ENCODE measurements at places on chromosomes 16 and 17. TPM values are rescaled to one million over a fixed set of nuclear protein-coding genes. Genes with fewer than 3 reads are reported as not detected.

DNA sequence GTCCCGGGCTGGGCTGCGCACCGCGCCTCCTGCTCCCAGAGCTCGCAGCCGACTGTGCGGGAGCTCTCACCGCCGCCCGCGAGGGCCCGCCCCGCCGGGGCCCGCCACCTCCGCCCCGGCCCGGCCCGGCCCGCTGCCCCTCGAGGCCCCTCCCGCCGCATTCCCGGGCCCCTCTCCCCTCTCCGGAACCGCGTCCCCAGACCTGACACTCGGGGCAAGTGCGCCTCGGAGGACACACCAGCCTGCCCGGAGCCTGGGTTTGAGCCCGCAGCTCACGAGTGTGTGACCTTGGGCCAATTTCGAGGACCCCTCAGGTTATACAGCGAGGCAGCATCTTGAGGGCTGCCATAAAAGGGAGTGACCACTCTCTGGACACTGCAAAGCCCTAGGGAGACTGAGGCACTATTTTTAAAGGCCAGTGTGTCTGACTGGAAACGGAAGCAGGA, 2.0 kb upstream of the GRIN2C start:
- DNase-seq, result no peak

RNF222 gene
- polyA plus RNA-seq, result not detected

DNA sequence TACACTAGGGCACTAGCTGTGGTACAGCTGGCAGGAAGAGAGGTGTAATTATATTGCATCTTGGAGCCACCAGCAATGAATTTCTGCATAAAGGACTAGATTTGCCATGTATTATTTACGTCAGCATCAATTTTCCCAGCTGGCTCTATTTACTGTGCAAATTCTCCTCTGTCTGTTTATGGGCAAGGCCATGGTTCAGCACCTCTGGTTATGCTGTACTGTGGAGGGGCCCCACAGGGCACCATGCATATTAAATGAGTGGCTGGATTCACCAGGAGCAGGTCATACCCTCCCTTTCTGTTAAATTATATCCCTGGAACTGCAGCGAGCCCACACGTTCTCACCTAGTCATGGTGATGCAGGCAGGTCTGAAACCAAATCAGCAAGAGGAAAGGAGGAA, 19.8 kb downstream of the RAD51D start:
- DNase-seq, result no peak

GRCh38 chr17:58281511-58282011, 826 bp upstream of the MPO start:
- DNase-seq, result no peak

DNAH17 gene
- 2.2 TPM for polyA plus RNA-seq

SLC43A2 gene
- 28.4 TPM for polyA plus RNA-seq

- no peak for DNase-seq
Measured at GRCh38 chr16:79163691-79164387, 436.7 kb downstream of the MAF start.

ZDHHC1 gene
- 18.0 TPM for polyA plus RNA-seq

EPN3 gene
- 12.4 TPM for polyA plus RNA-seq

DNA sequence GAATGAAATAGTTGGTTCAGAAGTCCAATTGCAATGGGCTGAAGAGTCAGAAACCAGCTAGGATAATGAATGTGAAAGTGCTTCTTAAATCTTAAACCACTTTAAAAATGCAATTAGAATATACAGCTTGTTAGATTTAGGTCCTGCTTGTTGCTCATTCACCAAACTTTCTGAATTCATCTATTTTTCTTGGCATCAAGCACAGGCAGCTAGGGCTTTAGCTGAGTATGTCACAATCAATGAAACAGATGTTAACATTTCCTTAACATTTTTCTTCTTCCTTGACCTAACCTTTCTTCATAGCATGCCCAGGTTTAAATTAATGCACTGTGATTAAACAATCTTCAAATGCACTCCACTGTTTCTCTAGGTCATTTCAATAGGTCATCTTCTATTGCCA, 14.4 kb downstream of the KIF2B start:
- DNase-seq, result no peak

FOXL1 gene
- 15.0 TPM for polyA plus RNA-seq

DNA sequence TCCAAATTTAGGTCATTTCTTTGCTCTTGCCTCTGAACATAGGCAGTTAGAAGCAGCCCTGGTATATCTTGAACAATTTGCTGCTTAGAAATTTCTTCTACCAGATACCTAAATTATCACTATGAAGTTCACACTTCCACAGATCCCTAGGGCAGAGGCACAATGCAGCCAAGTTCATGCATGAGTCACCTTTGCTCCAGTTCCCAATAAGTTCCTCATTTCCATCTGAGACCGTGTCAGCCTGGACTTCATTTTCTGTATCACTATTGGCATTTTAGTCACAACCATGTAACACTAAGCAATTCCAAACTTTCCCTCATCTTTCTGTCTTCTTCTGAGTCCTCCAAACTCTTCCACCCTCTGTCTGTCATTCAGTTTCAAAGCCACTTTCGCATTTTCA, 45.0 kb downstream of the KCNJ16 start:
- no peak for DNase-seq

ADAT1 gene
- 59.5 TPM for polyA plus RNA-seq

GRCh38 chr16:4913774-4914525, 23.0 kb downstream of the PPL start:
- no peak for DNase-seq

DNA sequence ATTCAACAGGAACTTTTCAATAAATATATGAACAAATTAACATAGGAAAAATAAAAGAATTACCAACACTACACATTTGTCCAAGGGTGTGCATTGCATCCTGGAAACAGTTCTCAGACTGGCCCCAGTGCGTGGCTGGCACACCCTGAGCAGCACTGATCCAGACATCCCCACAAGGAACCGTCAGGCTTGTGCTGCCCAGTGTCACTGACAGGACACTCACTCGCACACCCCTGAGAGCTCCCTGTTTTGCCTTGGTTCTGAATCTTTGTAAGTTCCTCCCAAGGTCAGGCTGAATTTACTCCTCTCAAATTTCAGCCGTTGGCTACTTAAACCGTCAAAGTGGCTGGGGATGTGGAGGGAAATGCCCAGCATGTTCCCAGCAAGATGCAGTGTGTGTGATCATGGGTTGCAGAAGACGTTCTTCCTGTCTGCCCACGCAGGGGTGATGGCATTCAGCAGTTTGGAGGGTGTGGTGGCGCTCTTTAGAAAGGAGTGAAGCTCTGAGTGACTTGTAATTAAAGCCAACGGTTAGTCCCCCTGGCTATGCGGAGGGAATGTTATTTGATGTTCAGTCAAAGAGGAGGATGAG, 1.7 kb downstream of the MT2A start:
- no peak for DNase-seq

DNA sequence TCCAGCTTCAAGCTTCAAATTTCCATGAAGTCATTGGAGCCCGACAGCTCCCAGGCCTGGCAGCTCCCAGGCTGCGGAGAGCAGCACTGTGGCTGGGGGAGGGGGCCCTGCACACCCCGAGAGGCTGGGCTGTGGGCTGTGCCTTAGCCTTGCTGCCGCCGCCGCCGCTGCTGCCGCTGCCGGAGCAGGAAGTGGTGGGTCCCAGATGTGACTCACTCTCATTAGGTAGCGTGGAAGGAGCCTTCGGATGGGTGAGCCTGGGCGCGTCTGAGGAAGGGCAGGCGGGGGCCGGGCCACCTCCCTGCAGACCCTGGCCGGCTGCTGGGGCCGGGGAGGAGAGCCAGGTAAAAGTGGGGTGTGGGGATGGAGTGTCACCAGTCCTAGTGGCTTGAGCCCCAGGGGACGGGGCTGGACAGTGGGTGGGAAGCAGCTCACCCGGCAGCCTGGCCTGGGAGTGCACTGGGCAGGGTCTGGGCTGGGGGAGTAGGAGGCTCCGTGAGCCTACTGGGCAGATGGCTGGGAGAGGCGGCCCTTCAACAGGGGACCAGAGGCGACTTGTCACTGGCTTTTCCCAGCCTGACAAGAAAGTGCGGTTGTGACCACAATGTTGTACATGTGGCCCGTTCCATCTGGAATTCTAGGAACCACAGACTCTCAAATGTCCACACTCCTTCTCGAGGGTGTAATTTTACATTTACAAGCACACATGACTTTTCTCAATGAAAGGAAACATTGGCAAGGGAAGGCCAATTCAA, at the start of gene ADCY7:
TSS of gene ADCY7 (plus strand) at position 215 of the 755 bp plus-strand sequence. CDS start 21,629 bp downstream, outside the sequence.
- no peak for DNase-seq

NXPH3 gene
- polyA plus RNA-seq, result 1.0 TPM

- DNase-seq, result no peak
Measured at GRCh38 chr16:52474679-52475078, 72.3 kb downstream of the TOX3 start.

TBC1D3H gene
- not detected for polyA plus RNA-seq

- DNase-seq, result no peak
Measured at GRCh38 chr16:22304411-22304810, 7.2 kb downstream of the POLR3E start.

GRCh38 chr17:68600931-68601564, at the start of gene FAM20A:
Gene FAM20A (minus strand): TSS chr17:68601367. CDS start chr17:68600666, 701 bp downstream.
- no peak for DNase-seq

DNA sequence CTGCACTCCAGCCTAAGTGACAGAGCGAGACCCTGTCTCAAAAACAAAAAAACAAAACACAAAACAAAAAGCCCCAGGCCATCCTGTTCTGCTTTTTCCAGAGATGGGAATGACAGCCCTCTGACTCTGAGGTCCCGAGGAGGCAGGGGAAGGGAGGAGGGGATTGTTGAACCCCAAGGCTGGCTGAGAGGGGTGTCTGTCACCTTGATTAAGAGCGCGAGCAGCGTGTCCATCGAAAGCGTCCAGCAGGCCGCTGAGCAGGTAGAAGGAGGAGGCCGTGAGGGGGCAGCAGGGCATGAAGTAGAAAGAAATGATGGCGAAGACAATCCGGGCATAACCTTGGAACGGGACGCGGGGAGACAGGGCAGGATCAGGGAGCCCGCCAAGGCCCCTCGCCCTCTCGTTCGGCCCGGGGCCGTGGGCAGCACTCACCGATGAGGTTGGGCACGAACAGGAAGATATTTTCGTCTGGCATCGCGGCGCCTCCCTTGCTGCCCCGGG, 593 bp downstream of the CDIPT start:
- no peak for DNase-seq

DNA sequence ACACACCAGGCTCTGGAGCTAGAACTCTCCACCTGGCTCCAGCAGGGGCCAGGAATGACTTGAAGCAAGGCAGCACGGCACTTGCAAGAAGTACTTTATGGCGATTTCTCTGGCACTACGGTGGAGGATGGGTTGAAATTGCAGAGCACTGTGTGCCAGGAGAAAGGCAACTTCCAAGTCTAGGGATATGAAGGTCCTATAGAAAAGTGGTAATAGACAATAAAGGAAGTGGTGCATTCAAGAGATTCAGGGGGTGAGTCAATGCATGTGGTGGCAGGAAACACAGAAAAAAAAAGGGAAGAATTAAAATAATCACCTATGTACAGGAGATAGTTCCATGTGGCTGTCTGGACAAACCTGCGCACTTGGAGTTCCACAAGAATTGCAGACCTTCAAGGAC, 240.3 kb upstream of the DYNLRB2 start:
- DNase-seq, result no peak

- DNase-seq, result no peak
Measured at GRCh38 chr16:11620243-11621003, 33.7 kb upstream of the LITAF start.

MPV17L gene
- 8.9 TPM for polyA plus RNA-seq

- DNase-seq, result no peak
Measured at GRCh38 chr16:88073201-88073721, 122.0 kb downstream of the BANP start.

DNA sequence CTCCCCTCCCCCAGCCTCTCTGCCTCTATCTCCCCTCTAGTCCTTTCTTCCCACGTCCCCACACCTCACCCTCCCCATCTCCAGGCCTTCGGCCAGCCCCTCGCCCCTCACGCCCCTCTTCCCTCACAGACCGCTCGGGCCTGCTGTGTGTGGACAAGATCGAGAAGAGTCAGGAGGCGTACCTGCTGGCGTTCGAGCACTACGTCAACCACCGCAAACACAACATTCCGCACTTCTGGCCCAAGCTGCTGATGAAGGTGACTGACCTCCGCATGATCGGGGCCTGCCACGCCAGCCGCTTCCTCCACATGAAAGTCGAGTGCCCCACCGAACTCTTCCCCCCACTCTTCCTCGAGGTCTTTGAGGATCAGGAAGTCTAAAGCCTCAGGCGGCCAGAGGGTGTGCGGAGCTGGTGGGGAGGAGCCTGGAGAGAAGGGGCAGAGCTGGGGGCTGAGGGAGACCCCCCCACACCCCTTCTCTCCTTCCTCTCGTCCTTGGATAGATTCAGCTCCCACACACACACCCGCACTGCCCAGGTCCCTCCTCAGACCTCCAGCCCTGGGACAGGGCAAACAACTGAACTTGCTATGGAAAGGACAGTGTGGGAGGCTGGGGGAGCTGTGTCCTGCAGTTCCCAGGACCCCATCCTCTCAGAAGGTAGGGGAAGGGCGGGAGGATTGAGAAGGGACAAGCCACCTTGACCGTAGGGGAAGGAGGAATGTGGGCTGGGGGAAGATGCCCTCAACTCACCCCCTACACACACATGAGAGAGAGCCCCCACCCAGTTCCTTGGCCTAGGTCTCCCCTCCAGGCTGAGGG, 11.1 kb downstream of the NR1D1 start:
- DNase-seq, result no peak

GNAO1 gene
- polyA plus RNA-seq, result 5.7 TPM

HBA2 gene
- 18,307 TPM for polyA plus RNA-seq

GRCh38 chr16:84618581-84619460, 943 bp upstream of the COTL1 start:
- no peak for DNase-seq

KRTAP2-3 gene
- polyA plus RNA-seq, result not detected

- DNase-seq, result no peak
Measured at GRCh38 chr16:85415196-85416090, 197.7 kb upstream of the GSE1 start.

DNA sequence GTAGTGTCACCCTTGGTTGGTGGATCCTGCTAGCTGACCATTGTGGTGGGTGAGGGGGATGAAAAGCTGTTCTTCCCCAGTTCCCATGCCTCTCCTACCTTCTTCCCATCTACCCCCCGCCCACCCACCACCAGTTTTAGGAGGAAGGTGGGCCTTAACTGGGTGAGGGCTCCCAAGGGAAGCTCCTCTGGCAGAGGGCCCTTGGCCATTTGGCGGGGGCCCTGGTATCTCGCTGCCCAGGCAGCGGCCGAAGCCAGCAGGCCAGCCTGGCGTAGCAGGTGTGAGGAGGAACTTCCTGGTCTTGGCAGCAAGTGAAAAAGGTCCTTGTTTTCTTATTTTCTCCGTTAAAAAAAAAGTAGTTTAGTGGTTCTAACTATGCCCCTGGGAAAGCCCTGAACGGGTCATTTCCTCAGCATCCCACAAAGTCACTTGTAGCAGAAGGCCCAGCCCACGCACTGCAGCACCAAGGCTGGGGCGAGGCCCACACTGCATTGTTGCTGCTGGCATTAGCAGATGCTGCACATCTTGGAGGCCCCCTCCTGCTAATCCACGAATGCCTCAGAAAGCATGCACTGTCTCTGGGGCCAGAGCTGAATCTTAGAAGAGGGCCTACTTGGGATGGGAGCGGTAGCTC, 72.5 kb downstream of the MPRIP start:
- DNase-seq, result no peak

GRCh38 chr16:50740736-50741135, 1.1 kb upstream of the CYLD start:
- no peak for DNase-seq

- no peak for DNase-seq
Measured at GRCh38 chr16:48276102-48276501, 28.8 kb upstream of the ABCC11 start.

SLC13A2 gene
- 4.1 TPM for polyA plus RNA-seq

MT3 gene
- polyA plus RNA-seq, result not detected

Measured in left renal pelvis (tissue), 4 donors.